Right atrium auricular region (tissue), 2 donors: ENCODE measurements at places on chromosomes 13 and 19. TPM values are rescaled to one million over a fixed set of nuclear protein-coding genes. Genes with fewer than 3 reads are reported as not detected.

DDX39A gene
- total RNA-seq = 25.5 TPM

ZNF66 gene
- total RNA-seq = 0.67 TPM

ZNF224 gene
- total RNA-seq = 19.0 TPM

ZNF599 gene
- 5.5 TPM for total RNA-seq

POP4 gene
- 36.3 TPM for total RNA-seq

GZMM gene
- 0.79 TPM for total RNA-seq

ZNF582 gene
- total RNA-seq = 6.2 TPM

GRCh38 chr19:46471116-46471733 lies at the start of gene PNMA8A:
Gene PNMA8A (minus strand): TSS chr19:46471563. CDS start chr19:46471035, 528 bp downstream.
- peak; percentile 85 for DNase-seq
- no peaks in the 10 kb centered on the region for H3K27me3 ChIP-seq
- H3K4me1 ChIP-seq = peaks cover 14% of the 10 kb centered on the region
- H3K36me3 ChIP-seq = no peaks in the 10 kb centered on the region
- peak within 1 kb of the TSS; percentile 36 for H3K4me3 ChIP-seq

GRCh38 chr19:7980168-7980567 lies 25.3 kb downstream of the ELAVL1 start:
- no peaks in the 10 kb centered on the region for H3K4me1 ChIP-seq
- H3K27me3 ChIP-seq = no peaks in the 10 kb centered on the region
- no peak for DNase-seq
- no peak overlapping the region for H3K4me3 ChIP-seq

DNA sequence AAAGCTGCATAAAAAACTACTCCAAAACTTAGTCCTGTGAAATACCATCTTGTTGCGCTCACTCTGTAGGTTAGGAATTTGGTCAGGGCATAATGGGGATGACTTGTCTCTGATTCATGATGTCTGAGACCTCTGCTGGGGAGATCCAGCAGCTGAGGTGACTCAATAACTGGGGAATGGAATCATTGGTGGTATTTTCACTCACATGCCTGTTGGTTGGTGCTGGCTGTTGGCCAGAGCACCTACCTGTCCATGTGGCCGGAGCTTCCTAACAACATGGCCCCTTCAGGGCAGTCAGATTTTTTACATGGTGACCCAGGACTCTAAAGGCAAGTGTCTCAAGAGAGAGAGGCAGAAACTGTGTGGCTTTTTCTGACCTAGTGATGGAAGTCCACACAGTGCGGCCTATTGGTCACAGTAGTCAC lies 7.4 kb upstream of the ESD start:
- H3K27me3 ChIP-seq = no peaks in the 10 kb centered on the region
- no peak for DNase-seq
- no peaks in the 10 kb centered on the region for H3K4me1 ChIP-seq
- no peak overlapping the region for H3K4me3 ChIP-seq

DNA sequence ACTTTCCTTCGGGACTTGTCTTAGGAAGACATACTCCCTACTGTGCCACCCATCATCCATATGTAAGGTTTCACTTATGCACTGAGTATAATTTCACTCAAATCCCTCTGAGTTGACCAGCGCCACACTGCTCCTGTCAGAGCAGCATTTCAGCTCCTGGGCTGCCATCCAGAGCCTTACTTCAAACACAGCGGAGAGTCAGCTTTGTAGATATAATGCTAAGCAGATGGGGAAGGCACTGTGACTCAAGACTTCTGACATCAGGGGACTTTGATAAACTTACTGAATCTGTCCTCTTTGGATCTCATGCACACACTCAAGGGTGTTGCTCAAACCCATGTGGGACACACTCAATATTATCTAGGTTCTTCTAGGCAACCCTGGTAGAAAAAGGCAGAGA lies 34.9 kb downstream of the DOCK9 start:
- no peak overlapping the region for H3K27ac ChIP-seq
- H3K4me1 ChIP-seq = no peaks in the 10 kb centered on the region
- H3K36me3 ChIP-seq = no peaks in the 10 kb centered on the region
- no peak for DNase-seq

- H3K27me3 ChIP-seq = no peaks in the 10 kb centered on the region
- H3K4me3 ChIP-seq = peak within 1 kb of the TSS; percentile 91
- H3K27ac ChIP-seq = peak within 1 kb of the TSS; percentile 76
Observed at GRCh38 chr13:39037880-39038568, at the start of the genes NHLRC3 and PROSER1. Gene NHLRC3 (plus strand): TSS chr13:39038456. CDS start chr13:39038640, 184 bp downstream. Gene PROSER1 (minus strand): TSS chr13:39038089. CDS start chr13:39037242, 847 bp downstream.

GRCh38 chr13:36108954-36109353 lies 22.2 kb downstream of the DCLK1 start:
- no peak for DNase-seq
- H3K4me1 ChIP-seq = no peaks in the 10 kb centered on the region
- H3K4me3 ChIP-seq = no peak overlapping the region
- no peak overlapping the region for H3K27ac ChIP-seq
- no peaks in the 10 kb centered on the region for H3K36me3 ChIP-seq
- no peaks in the 10 kb centered on the region for H3K27me3 ChIP-seq

DNA sequence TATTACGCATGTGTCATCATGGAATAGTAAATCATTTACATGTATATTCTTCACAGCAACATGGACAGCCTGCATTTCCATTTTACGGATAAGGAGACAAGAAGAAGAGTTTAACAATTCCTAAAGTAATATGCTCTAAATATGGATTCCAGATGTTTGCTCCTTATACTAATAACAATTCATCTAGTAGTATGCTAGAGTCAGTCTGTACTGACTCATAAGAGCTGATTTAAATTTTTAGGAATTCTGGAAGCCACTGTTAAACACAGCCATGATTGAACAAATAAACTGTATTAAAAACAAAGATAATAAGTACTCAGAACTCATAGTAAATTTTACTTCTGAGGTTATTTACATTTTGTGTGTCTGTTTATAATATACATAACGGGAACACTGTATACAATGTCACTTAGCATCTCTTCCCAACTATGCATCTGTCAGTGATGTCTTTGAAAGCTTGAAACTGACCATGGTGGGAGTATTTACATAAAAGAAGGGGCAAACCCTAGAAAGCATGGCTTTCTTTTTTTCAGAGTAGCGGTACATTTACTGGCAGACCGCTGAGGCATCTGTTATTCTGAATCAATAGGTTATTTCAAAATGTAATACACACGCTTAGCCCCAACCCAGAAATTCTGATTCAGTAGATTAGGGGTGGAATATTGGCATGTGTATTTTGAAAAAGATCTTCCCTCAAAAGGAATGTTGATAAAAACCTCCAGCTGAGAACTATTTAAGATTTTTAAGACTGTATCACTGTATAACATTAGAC lies 12.9 kb downstream of the ZC3H13 start:
- H3K36me3 ChIP-seq = peaks cover 19% of the 10 kb centered on the region
- no peaks in the 10 kb centered on the region for H3K4me1 ChIP-seq
- H3K4me3 ChIP-seq = no peak overlapping the region
- no peaks in the 10 kb centered on the region for H3K27me3 ChIP-seq
- no peak for DNase-seq
